ENCODE measurements at places on chromosomes 13 and 19.

- no peak for DNase-seq
These were observed 24.5 kb upstream of the LPAR6 start for GRCh38 chr13:48437371-48437770.

- DNase-seq = no peak
These were observed 145.7 kb downstream of the COL4A1 start for GRCh38 chr13:110161112-110161882.

- no peak for DNase-seq
These were observed 43.9 kb downstream of the CELF5 start for GRCh38 chr19:3268326-3268725.

DNA sequence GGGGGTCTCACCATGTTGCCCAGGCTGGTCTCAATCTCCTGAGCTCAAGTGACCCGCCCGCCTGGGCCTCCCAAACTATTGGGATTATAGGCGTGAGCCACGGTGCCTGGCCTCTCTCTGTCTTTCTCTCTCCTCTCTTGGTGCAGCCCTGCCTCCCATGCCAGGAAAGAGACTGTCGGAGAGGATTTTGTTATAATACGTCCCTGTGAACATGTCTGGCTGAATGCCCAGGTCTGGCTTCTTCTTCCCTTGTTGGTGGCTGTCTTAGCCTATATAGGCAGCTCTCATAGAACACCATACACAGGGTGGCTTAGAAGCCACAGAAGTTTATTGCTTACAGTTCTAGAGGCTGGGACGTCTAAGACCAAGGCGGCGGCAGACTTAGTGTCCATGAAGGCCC is 46.4 kb downstream of the PEX11G start:
- no peak for DNase-seq

DNA sequence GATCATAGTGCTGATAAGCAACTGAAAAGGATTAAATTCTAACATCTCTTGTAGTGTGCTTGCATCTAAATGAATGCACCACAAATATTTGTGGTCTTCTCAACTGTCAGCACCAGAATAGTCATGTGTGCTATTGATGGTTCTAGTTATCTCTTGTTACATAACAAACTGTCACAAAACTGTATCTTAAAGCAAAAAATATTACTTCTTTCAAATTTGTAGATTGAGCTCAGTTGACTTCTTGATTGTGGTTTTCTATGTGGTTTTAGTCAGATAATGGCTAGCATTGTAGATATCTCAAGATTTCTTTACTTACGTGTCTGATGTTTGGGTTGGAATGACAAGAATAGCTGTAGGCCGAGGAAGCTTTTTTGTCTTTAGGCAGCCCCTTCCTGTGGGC is 431.3 kb downstream of the SLITRK6 start:
- no peak for DNase-seq

DNA sequence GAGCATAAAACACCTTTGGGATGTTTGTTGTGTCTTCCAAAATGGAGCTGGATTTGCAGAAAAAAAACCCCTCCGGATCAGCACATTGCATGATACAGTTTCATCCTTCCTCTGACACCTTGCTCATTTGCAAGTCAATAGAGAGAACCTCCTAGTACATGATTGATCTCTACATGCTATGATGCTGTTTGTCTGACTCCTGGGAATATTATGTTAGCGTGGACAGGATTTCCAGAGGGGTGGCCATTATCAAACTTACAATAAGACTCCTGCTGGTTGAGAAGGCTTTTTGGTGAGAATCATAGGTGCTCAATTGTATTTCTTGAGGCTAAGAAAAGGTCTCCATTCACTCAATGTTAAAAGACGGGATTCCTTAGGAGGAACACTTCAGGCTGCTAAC is 75.9 kb upstream of the SCEL start:
- DNase-seq = no peak
